Smooth muscle cell of bladder (primary cell): ENCODE measurements at places on chromosomes 11 and 22. TPM values are rescaled to one million over a fixed set of nuclear protein-coding genes. Genes with fewer than 3 reads are reported as not detected.

The MMP27 gene
- total RNA-seq, result under 0.01 TPM in 1 of 2 replicates, not detected in the other

The MS4A3 gene
- total RNA-seq, result not detected in 2 replicates

The CHST1 gene
- 0.14 and 0.37 TPM in 2 replicates for total RNA-seq

The ZNF70 gene
- total RNA-seq, result 2.6 and 3.4 TPM in 2 replicates

The SERGEF gene
- total RNA-seq, result 32.7 and 35.2 TPM in 2 replicates

The KLHDC7B gene
- total RNA-seq, result 0.28 TPM in 2 replicates

The FLRT1 gene
- 0.18 and 0.28 TPM in 2 replicates for total RNA-seq

The MAPK8IP2 gene
- total RNA-seq, result 0.28 TPM in 2 replicates

The OR51I1 gene
- total RNA-seq, result 0.28 TPM in 1 of 2 replicates, not detected in the other

The EFCAB6 gene
- total RNA-seq, result 2.0 and 2.1 TPM in 2 replicates

The NLRP14 gene
- 0.09 and 0.14 TPM in 2 replicates for total RNA-seq

The MYOD1 gene
- total RNA-seq, result not detected in 2 replicates

The DCUN1D5 gene
- 40.0 and 43.4 TPM in 2 replicates for total RNA-seq

The ST14 gene
- under 0.01 and 0.14 TPM in 2 replicates for total RNA-seq

The KRTAP5-10 gene
- not detected in 2 replicates for total RNA-seq

The GDPD5 gene
- total RNA-seq, result 4.1 and 9.0 TPM in 2 replicates

The MUC6 gene
- not detected in 2 replicates for total RNA-seq

The OR10A2 gene
- total RNA-seq, result not detected in 2 replicates

The TREH gene
- total RNA-seq, result not detected in 2 replicates

The STX3 gene
- total RNA-seq, result 11.2 and 21.4 TPM in 2 replicates

The OVOL1 gene
- not detected in 2 replicates for total RNA-seq

The DGCR8 gene
- 26.0 and 29.5 TPM in 2 replicates for total RNA-seq

The SLC22A9 gene
- not detected in 2 replicates for total RNA-seq

The MUC5AC gene
- not detected in 2 replicates for total RNA-seq

The CAT gene
- 69.9 and 84.2 TPM in 2 replicates for total RNA-seq

The APOBEC3H gene
- 0.18 and 0.28 TPM in 2 replicates for total RNA-seq

The MOB2 gene
- total RNA-seq, result 24.3 and 25.2 TPM in 2 replicates

The ASRGL1 gene
- 0.28 and 0.37 TPM in 2 replicates for total RNA-seq

The P2RY2 gene
- not detected in 2 replicates for total RNA-seq

The BARX2 gene
- not detected in 2 replicates for total RNA-seq

The OOSP4A gene
- total RNA-seq, result not detected in 2 replicates

The CALCA gene
- total RNA-seq, result not detected in 2 replicates

The WBP2NL gene
- 0.28 and 0.46 TPM in 2 replicates for total RNA-seq

The BTG4 gene
- not detected in 2 replicates for total RNA-seq
